ENCODE measurements at places on chromosomes 3 and 15.

- DNase-seq, result no peak
Observed at GRCh38 chr3:182621435-182622240, 171.7 kb upstream of the ATP11B start.

DNA sequence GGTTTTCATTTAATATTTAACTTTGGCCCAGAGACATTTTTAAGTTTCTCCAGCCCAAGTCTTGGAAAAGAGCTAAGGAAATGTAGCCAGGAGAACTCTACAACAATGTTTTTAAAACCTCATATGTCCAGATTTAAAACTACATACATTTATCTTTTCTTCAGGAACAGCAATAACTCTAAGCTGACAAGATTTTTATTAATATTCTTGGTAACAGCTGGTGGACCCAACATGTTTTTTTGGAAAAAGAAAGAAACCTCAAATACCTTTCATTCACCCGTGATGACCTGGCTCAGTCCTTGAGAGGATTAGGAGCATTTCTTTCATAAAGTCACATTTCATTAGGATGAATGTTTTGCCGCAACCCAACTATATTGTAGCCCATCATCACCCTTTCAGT is 50.4 kb upstream of the CMSS1 start:
- DNase-seq, result no peak

DNA sequence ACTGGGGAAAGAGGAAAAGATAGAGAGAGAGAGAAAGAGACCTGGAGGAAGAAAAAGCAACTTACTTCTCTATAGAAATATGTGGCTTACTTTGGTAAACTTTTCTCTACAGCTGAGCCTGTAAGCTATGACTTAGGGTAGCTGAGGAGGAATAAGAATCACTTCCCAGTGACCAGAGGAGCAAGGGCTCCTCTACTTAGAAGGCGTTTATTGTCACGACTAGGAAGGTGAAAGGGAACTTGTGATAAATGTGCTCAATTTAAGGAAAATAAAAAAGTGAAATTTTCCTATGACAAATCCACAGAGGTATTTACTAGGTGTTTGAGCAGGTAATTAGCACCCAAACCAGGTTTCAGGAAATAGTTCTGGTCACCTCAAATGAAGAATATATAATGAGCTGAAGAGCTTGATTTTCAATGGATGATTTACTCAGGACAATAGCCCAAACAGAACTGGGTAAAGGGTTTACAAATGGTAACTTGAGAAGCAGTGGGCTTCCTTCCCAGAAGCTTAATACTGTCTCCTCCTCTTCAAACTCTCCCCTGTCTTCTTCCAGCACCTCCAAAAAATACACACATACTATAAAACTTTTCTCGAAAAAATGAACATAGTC is 46.1 kb downstream of the SOX2 start:
- DNase-seq, result no peak

GRCh38 chr3:44678480-44679116 is 30.1 kb downstream of the ZNF35 start:
- DNase-seq, result no peak

DNA sequence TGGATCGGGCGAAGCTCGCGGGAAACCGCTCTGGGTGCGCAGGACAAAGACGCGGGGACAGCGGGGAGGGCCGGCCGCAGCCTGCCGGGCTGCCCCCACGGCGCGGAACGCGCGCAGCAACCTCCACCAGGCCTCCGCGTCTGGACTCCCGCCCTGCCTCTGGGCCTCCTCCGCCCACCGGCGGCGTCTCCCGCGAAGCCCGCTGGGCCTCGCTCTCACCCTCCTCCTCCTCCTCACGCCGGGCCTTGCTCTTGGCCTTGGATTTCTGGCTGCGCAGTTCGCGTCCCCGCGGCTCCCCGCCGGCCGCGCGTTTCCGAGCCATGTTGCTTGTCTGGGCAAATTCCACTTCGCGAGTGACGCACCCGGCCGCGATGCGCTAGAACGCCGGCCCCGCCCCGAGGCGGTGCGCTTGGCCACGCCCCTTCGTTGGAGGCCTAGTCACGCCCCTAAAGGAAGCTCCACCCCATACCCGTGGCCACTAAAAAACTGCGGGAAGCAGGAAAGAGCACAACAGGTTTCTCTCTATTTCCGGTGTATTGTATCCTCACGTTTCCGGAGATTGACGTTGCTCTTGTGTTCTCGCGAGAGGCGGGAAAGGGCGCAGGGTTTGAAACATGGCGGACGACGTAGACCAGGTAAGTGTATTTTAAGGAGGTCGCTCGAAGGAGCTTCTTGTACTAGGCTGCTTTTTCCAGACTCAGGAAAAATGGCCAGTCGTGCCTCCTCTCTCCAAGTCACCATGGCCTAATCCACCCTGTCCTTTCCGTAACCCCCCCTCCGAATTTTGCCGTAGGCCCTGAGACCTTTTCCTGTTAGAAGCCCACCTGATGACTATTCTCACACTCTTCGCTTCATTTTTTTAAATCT is at the start of the genes LSM3 and XPC:
Gene LSM3, plus strand, starts transcription at position 571 of the 867 bp plus-strand sequence. Its CDS starts 44 bp downstream, at position 615.
Gene XPC, minus strand, starts transcription at position 355 of the 867 bp plus-strand sequence. Its CDS starts 33 bp downstream, at position 322.
- peak; percentile 95 for DNase-seq

DNA sequence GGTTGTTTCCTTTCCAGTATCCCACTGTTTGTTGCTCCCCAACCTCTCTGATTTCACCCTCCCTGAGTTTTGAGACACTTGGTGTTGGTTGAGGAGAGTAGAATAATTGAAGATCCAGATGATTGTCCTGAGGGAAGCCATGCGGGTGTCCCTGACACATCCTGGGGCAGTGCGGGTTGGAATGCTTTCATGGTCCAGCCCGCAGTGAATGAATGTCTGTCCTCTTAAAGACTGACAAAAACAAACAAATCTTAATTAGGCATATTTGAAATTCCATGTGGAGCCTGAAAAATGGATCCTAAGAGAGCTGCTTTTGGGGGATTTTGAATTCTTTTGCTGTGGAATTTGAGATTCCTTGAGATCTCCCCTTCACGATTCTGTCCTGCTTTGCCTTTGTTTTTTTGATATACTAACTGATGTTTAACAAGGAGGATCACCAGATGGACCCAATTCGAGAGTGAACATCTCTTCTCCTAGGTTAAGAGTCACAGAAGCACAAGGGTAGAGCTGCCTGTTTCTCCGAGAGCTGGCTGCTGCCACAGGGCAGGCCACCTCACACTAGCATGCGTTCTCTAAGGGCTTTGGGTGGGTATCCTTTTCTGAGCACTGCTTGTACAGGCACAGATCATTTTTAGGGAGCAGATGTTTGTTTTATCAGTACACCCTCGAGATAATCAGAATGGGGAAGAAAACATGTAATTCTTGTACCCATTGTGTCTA is 47.4 kb downstream of the GPR171 start:
- DNase-seq, result no peak

GRCh38 chr3:80018375-80018774 is 250.6 kb upstream of the ROBO1 start:
- no peak for DNase-seq

DNA sequence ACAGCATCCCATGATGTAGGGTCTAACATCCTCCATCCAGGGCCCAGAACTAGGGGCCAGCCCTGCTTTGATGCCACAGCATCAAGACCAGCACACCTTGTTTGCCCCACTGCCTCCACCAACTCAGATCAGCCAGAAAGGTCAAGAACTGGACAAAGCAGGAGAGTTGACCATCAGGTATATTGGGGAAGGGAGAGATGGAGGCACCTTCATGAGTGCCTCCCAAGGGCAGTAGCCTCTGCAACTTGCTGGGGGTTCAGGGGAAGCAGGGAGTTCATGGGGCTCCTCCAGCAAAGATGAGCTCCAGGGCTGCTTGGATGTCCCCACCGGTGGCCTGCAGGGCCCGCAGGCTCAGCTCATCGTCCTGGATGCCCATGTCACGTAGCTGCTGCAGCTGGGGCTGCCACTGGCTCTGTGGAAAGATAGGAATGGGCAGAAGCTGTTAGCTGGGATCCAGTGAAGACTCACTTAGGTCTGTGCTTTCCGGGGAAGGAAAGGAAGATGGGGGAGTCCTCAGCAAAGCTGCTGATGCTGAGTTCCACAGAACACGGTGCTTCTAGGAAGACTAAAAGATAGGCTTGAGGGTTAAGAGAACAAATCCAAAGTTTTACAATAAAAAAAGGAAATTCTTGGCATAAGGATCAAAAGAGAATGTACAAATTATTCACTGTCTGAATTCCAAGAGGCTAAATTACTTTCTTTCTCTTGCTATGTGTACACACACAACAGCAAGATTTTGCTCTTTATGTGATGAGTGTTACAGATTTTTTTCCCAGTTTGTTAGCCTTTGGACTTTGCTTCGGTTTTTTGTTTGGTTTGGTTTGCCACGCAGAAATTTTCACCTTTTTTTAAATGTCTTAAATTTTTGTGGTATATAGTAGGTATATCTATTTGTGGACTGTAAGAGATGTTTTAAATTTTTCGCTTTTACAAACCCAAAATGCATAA is 12.3 kb upstream of the SEMA7A start:
- no peak for DNase-seq

GRCh38 chr15:45133561-45133920 is 3.7 kb downstream of the DUOX1 start:
- no peak for DNase-seq

Data from activated CD4-positive, alpha-beta T cell treated with anti-CD3 and anti-CD28 coated beads, Interleukin-2, amount 50 U/mL, for 4 hours (primary cell).